Adipocyte (in vitro differentiated cells): ENCODE measurements at places on chromosomes 4 and X.

- DNase-seq = no peak
Observed at GRCh38 chrX:41127477-41128192, 42.4 kb downstream of the USP9X start.

GRCh38 chr4:28209371-28209924, 1348.8 kb downstream of the STIM2 start:
- DNase-seq = no peak

DNA sequence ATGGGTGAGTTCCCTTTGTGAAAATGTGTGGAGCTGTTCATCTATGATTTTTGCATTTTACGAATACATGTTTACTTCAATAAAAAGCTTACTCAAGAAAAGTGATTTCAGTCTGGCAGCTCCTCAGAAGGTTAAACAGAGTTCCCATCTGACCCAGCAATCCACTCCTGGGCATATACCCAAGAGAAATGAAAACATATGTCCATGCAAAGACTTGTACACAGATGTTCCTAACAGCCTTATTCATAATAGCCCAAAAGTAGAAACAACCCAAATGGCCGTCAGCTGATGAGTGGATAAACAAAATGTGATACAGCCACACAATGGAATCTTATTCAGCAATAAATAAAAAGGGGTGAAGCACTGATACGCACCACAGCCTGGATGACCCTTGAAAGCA, 20.8 kb downstream of the CLCN4 start:
- DNase-seq = peak; percentile 66

- DNase-seq = no peak
Observed at GRCh38 chr4:128169245-128169644, 108.1 kb downstream of the LARP1B start.

DNA sequence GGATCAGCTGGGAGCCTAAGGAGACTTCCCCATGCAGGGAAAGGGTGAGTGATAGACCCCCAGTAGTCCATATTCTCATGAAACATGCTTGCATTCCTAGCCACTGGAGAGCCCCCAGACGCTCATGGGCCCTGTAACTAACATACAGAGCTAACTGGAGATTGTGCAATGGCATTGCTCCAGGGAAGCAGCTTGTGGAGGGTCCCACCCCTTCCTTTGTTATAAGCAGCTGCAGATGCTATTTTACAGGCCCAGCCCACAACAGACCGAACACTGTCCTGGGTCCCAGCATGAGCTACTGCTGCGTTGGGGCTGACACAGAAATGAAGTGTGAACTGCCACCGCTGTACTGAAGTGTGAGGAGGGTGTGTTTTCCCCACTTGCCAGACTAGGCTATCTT, 1465.7 kb upstream of the DIAPH2 start:
- no peak for DNase-seq

- no peak for DNase-seq
Observed at GRCh38 chr4:178808106-178808505, 1365.9 kb upstream of the AGA start.

- DNase-seq = peak; percentile 83
Observed at GRCh38 chr4:173252024-173252935, 81.9 kb downstream of the HMGB2 start.

DNA sequence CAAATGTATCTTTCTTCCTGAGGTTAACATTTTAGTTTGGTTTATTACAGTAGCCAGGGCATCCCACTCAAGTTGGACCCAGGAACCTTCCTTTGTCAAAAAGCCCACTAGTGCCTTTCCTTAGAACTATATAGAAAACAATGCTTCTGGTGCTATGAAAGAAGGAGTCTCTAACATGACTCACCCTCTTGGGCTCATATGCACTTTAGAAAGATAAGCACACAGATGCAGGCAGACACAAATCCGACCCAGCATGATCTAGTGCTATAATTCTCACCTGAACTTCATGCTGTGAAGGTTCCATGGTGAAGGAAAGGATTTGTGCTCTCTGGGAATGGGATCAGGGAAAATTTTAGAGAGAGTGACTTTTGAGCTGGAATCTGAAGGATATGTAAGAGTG, 289.4 kb downstream of the ANKRD50 start:
- DNase-seq = peak; percentile 47

DNA sequence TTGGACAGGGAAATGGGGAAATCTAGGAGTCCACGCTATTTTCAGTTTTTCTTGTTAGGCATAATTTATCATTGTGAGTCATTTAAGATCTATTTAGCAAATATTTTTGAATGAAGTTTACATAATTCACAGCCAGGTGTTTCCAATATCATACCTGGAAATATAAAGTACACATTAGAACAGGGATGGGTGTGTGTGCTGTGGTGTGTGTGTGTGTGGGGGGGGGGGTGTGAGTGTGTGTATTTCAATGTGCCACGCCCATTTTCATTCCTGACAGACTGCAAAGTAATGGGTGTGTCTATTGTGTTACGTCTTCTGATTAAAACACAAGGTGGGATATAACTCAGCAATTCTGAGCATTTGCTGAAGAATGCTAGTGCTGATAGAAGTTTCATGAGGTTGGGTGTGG, 33.2 kb downstream of the ARHGAP10 start:
- DNase-seq = no peak

- no peak for DNase-seq
Observed at GRCh38 chrX:15755091-15755490, 17.0 kb downstream of the CA5B start.

GRCh38 chr4:67104145-67104544, 441.2 kb downstream of the CENPC start:
- peak; percentile 7 for DNase-seq

- DNase-seq = no peak
Observed at GRCh38 chrX:87626996-87627395, 109.4 kb downstream of the KLHL4 start.

- peak; percentile 73 for DNase-seq
Observed at GRCh38 chrX:28586981-28587551, at the start of gene IL1RAPL1. TSS of gene IL1RAPL1 (plus strand) at chrX:28587446.

DNA sequence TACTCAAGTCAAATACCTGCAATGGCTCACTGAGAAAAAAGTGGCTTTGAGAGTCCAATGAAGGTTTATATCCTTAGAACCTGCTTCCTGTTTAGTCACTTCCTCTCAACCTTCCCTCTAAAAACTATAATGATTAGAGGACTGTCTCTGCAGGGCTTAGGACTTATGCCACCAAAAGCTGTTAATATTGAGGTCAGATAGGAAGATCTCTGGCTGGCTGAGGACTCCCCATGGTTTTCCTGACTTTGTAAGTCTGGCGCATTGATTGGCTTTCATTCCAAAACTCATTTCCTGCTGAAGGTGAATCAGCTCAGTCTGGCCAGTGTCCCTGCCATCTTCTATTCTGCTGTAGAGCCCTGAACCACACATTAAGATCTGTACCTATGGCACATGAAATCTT, 140.9 kb upstream of the ANK2 start:
- no peak for DNase-seq

GRCh38 chr4:137387924-137388323, 144.4 kb downstream of the PCDH18 start:
- peak; percentile 84 for DNase-seq

- peak; percentile 76 for DNase-seq
Observed at GRCh38 chr4:54063229-54063628, 1.2 kb downstream of the CHIC2 start.

- no peak for DNase-seq
Observed at GRCh38 chr4:104818579-104818978, 323.9 kb upstream of the CXXC4 start.

DNA sequence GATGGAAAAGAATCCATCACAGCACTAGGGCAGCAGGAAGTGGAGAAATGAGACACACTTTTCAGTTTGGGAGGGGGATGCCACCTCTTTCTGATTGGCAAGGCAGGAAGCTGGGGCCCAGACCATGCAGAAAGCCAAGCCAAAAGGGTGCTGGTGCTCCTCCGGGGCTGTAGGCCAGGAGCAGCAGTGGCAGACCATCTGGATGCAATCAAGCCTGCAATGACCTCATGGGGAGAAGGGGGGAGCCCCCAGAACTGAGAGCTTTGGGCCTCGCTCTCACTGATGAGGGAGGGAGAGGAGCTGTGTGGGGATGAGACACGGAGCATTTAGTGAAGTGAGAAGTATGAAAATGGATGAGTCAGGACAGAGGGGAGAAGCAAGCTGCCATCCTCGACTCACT, 141.3 kb upstream of the NALF2 start:
- peak; percentile 41 for DNase-seq

GRCh38 chr4:34723605-34724004, 1520.7 kb downstream of the ARAP2 start:
- DNase-seq = no peak

DNA sequence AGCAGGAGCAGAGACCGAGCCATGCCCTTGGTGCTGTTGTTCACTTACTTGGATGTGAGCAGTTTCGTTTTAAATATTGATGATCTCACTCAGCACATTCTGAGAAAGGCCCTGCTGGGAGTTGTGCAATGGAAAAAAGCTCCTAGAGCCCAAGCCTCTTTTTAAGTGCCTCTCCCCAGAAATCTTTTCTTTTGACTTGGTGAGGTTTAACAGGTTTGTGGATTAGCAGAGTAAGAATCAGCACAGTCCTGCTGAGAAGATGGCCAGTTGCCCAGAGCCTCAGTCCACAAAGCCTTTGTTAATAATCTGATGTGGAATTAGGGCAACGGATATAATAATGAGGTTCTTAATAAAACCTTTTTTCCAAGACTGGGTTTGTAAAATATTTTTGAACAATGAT, 157.5 kb upstream of the ATP6AP2 start:
- DNase-seq = no peak

- no peak for DNase-seq
Observed at GRCh38 chr4:109691411-109691920, 11.8 kb downstream of the CASP6 start.

- DNase-seq = no peak
Observed at GRCh38 chr4:47154816-47155370, 123.5 kb downstream of the GABRB1 start.

GRCh38 chrX:151901826-151902225, 10.9 kb upstream of the MAGEA4 start:
- no peak for DNase-seq

DNA sequence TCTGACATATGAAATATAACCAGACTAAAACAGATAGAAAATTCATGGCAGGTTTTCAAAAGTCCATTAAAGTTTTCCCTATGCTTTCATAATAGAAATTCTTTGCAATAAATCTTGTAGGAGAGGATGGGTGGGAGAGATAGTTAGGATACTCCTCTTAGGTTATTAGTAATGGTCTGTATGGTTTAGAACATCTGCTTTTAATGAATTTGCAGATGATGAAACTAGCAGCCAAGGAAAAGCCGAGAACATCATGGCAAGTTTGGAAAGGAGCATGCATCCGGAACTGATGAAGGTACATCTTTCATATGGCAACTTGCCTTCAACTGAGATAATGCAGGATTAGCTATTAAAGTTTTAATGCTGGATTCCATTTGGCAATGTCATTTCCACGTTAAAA, 70.7 kb downstream of the DOCK11 start:
- DNase-seq = no peak

DNA sequence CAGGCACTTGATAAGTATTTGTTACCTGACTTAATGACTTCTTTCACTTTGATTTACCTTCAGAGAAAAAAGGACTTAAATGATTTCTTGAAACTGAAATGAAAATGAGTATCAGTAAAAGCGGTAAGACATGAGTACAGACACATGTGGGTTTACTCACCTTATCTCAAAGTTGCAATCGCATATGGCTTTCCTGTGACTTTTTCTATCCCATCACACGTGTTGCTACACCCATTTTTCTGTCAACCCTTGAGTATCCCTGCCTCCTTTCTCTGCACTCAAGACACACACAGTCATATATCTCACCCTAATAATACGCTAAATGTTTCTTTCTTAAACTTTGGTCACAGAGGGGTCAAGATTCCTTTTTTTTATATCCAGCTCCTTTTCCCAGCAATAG, 11.0 kb upstream of the ARHGEF38 start:
- DNase-seq = no peak

DNA sequence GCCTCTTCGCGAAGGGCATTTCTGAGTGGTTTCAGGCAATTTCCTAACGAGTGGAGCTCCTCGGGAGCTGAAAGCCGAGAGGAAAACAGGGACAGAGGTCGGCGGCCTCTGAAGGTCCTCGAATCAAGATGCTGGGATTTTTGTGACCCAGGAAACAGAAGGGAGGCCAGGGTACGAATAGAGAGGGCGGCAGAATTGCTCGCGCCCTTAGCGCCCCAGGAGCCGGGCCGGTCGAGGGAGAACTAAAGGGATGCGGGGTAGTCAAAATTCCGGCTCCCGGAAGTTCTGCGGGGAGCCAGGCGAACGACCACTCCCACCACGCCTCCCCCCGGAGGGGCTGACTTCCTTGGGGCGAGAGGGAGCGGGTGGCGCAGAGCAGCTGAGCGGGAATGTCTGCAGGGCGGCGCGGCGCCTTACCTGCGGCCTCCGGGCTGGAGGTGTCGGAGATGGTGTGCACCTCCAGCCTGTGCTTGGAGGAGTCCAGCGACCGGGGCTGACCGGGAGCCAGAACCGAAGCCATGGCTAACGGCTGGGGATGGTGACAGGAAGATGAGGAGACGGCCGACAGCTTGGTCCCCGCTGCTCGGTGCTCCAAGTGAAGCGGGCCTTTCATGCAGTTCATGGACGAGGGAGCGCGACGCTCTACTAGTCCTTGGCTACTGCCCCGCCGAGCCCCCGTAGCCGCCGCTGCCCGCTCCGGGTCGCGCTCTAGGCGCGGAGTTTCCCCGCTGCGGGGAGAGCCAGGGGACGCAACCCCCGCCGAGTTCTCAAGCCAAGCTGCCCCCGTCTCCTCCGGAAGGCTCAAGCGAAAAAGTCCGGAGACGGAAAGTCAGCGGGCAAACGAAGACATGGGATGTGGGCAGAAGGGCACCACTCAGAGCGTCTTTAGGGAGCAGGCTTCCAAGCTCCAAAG, 782 bp downstream of the PITX2 start:
- DNase-seq = no peak
